Karpas-422 (cell line): ENCODE measurements at places on chromosomes 1 and 21. TPM values are rescaled to one million over a fixed set of nuclear protein-coding genes. Genes with fewer than 3 reads are reported as not detected.
A peak's percentile ranks its signal among the peaks of the same experiment; 100 is the strongest.

The PLA2G2D gene
- total RNA-seq = not detected in 2 replicates

The ADORA1 gene
- not detected in 2 replicates for total RNA-seq

GRCh38 chr1:10271869-10272268 is 61.5 kb downstream of the KIF1B start:
- H3K27ac ChIP-seq = no peak overlapping the region
- H3K27me3 ChIP-seq = no peaks in the 10 kb centered on the region
- no peak for DNase-seq
- no peaks in the 10 kb centered on the region for H3K36me3 ChIP-seq

- H3K4me3 ChIP-seq = no peak overlapping the region
- no peaks in the 10 kb centered on the region for H3K4me1 ChIP-seq
- H3K36me3 ChIP-seq = no peaks in the 10 kb centered on the region
- H3K27ac ChIP-seq = no peak overlapping the region
These were observed 9.3 kb downstream of the NTMT2 start for GRCh38 chr1:170155055-170155454.

DNA sequence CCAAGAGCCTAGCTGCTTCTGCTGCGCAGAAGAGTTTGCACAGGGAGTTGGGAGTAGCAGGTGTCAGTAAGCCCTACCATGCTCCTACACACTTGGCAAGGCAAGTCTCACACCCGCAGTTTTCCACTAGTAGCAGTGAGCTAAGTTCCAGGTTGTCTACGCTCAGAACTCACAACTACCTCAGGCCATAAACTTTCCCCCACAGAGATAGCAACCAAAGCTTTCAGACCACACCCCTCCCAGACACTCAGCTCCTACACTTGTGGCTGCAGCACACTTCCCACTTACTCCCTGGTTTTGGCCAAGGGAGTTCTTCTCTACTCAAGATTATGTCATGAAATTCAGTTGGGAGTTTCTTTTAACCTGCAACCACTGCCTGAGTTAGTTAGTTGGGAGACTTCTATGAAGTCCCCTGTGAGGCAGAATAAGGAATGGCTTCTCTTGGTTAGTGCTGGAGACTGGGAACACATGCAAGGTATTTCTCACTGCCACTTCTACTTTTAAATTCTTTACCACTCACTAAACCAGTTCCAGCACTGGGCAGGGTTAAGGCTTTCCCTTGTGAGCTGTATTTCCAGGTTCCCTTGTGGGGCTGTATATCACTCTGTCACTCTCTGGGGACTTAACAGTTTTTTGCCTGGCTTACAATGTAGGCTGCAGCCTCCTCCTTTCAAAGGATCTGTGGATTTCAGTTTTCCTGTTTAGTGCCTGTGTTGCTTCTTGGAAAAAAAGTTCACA is 18.3 kb upstream of the MAB21L3 start:
- H3K27me3 ChIP-seq = no peaks in the 10 kb centered on the region
- no peak for DNase-seq
- H3K27ac ChIP-seq = no peak overlapping the region
- no peak overlapping the region for H3K4me3 ChIP-seq
- H3K36me3 ChIP-seq = no peaks in the 10 kb centered on the region

- no peak overlapping the region for H3K4me3 ChIP-seq
- no peak overlapping the region for H3K27ac ChIP-seq
- peak; percentile 65 for DNase-seq
- H3K36me3 ChIP-seq = no peaks in the 10 kb centered on the region
- H3K4me1 ChIP-seq = no peaks in the 10 kb centered on the region
- no peaks in the 10 kb centered on the region for H3K27me3 ChIP-seq
These were observed 134.7 kb upstream of the CD34 start for GRCh38 chr1:208045463-208046260.

DNA sequence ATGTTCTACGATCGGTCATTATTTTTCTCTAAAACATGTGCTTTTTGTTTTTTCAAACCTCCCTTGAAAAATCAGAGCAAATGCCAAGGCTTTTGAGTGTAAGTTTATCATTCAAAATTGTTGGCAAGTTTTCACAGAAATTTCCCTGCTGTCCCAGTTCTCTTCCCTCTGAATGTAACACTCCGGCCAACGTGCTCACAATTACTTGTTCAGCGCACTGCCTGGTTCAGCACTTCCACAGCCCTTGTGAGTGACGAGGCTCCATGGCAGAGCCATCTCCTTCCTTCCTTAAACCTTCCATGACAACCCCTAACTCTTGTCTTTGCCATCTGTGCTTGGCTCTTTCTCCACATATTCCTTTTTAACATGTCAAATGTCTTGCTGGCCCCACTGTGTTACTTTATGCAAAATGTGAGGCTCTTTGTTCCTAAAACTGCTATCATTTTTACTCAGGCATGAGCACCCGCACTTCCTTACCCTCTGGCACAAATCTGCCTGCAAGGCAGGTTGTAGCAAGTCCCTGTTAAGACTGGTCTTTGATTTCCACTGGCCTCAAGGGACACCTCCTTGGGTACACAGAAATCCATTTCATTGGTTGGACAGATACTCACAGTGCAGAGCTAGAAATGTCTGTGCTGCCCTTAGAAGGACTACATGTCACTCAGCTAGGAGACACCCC is 142.8 kb downstream of the HUNK start:
- no peak overlapping the region for H3K27ac ChIP-seq
- no peak overlapping the region for H3K4me3 ChIP-seq
- H3K27me3 ChIP-seq = no peaks in the 10 kb centered on the region
- peaks cover 7% of the 10 kb centered on the region for H3K4me1 ChIP-seq
- no peaks in the 10 kb centered on the region for H3K36me3 ChIP-seq

GRCh38 chr1:24484199-24484598 is 18.4 kb upstream of the RCAN3 start:
- H3K4me1 ChIP-seq = peaks cover 5% of the 10 kb centered on the region; the same call in 1 of the 2 replicates
- DNase-seq = no peak
- H3K27ac ChIP-seq = no peak overlapping the region
- H3K36me3 ChIP-seq = no peaks in the 10 kb centered on the region
- H3K27me3 ChIP-seq = no peaks in the 10 kb centered on the region
- no peak overlapping the region for H3K4me3 ChIP-seq

- H3K27me3 ChIP-seq = no peaks in the 10 kb centered on the region
- H3K4me1 ChIP-seq = peaks cover 16% of the 10 kb centered on the region
- H3K4me3 ChIP-seq = no peak overlapping the region
- H3K36me3 ChIP-seq = no peaks in the 10 kb centered on the region
- no peak for DNase-seq
These were observed 2.8 kb downstream of the PTPRU start for GRCh38 chr1:29239142-29239541.

- H3K4me1 ChIP-seq = no peaks in the 10 kb centered on the region
- H3K27me3 ChIP-seq = no peaks in the 10 kb centered on the region
- H3K27ac ChIP-seq = no peak overlapping the region
- DNase-seq = no peak
- H3K36me3 ChIP-seq = peaks cover 9% of the 10 kb centered on the region; the same call in 1 of the 2 replicates
- no peak overlapping the region for H3K4me3 ChIP-seq
These were observed 122.5 kb downstream of the KIAA0319L start for GRCh38 chr1:35434703-35435102.
